Activated T-helper 1 cell treated with Interleukin-2 at 50 U/mL for 16 hours (primary cell): ENCODE measurements at places on chromosomes 1 and 21.

DNA sequence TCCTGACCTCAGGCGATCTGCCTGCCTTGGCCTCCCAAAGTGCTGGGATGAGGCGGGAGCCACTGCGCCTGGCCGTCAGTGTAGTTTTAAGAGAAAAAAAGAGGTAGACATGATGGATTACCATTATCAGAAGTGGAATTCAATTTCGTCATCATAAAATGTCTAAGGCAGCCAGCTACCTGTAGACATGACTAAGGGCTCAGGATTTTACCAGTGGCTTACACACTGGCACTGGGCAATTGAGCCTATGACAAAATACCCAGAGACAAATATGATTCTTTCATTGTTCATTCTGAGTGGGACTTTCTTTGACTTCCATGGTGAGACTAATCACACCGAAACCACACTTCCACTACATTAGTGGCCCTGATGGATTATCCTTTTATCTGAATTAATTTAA lies 181.5 kb downstream of the GABPA start:
- no peak for DNase-seq

- no peak for DNase-seq
Observed at GRCh38 chr1:84653130-84653677, 37.1 kb downstream of the SSX2IP start.

DNA sequence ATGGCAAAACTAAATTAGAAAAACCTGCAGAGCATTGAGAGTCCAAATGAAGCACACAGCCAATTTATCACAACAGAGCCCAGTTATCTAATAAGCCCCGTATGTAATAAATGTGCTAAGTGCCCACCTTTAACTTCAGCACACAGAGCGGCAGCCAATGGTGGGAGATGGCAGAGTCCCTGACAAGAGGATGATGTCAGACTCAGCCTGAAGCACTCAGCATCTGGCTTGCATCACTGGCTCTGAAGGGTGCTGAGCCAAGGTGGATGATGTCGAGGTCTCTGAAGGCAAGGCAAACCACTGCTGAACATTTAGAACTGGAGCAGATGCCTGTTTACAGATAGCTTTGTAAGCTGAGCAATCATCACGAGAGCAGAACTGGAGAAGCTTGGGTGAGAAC lies 118.3 kb downstream of the NUF2 start:
- no peak for DNase-seq

DNA sequence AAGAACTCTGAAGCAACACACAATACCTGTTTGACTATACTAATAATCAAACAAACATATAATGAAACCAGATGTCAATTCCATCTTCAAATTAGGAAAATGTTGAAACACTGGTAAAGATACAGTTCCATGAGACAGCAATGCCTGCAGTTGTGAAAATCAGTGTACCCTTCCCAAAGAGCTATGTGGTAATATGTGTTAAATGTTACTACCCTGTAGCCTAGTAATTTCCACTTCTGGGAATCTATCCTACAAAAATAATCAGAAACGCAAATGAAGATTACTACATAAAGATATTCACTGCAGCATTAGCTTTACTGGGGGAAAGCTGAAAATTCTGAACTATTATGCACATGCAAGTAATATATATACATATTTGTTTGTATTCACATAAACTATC lies 16.9 kb downstream of the GLIS1 start:
- no peak for DNase-seq

GRCh38 chr1:110407260-110408210 lies at the start of gene LAMTOR5:
Gene LAMTOR5, minus strand, starts transcription at chr1:110407694. Its CDS starts 74 bp downstream, at chr1:110407620.
- DNase-seq = peak; percentile 81

DNA sequence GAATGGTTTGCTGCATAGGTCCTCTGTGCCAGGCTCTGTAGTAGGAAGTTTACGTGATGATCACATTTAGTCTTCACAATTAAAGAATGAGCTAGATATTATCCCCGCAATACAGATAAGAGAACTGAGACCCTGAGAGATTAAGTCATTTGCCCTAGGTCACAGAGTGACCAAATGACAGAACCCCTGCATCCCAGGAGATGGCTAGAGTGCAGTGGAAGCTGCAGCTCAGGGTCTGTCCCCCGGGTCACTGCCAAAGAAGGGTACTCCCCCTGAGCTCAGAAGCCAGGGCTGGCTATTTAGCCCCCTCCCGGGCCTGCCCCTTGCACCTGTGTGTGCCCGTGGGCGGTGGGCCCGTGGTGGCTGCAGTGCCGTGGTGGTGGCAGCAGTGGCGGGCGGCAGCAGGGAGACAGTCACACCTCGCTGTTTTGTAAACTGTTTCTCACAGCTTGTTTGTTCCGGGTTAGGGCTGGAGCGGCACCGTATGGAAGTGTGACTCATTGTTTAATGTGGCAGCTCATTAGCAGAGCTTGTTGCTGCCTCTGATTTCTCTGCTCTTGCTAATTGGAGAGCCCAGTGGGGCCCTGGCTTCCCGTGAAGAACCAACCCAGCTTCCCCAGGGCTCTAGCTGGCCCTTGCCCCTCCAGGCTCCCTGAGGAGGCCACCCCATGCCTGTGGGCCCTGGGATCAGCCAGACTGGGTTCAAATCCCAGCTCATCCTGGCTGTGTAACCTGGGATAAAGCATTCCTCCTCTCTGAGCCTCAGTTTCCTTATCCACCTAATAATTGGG lies 19.3 kb upstream of the FOXO6 start:
- no peak for DNase-seq

DNA sequence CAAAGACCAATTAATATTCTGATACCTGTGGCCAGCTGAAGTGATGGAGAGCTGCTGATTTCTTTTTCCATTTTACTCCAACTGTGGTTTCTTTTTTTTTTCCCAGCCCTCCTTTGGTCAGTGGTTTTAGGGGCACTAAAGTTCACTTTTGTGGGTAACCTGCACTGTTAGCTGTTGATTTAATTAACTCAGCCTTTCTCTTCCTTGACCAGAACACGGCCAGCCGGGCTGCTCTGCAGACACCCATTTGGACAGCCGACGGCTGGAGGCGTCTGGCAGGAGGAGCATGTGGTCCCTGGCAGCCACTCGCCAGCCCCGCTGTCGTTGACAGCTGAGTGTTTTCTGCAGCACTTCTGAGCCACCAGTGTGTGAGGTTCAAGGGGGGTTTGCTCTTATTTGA lies 136.2 kb upstream of the RUNX3 start:
- no peak for DNase-seq

DNA sequence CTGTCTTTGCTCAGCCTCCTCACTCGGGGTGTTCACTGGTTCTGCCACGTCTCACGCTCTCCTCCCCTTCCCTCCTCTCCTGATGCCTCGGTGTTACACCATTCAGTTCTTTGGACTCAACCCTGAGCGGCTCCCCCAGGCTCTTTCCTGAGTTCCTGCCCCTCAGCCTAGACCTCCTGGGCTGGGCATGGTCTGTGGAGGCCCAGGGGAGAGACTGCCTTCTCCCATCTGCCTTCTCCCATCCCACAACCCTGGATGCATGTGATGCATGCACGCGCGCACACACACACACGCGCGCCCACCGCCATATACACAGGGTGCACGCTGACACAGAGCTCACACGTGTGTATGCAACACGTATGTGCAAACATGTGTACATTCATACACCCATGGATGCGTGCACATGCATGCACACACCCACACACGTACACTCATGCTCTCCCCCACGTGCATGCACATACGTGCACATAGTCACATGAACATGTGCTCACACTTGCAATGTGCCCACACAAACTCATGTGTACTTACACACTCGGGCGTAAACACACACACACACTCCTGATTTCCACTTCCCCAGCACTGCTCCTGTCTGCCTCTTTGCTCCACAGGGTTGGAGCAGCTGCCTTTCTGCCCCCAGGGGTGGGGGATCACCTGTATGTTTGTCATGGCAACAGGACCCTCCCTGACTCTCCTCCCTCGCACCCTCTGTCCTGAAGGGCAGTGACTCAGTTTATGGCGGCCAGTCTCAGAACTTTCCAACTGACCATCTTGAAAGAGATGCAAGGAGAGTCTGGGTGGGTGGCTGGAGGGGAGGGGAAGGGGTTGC lies 59.0 kb downstream of the HUNK start:
- no peak for DNase-seq

GRCh38 chr1:182147136-182147820 lies 85.8 kb upstream of the ZNF648 start:
- no peak for DNase-seq

DNA sequence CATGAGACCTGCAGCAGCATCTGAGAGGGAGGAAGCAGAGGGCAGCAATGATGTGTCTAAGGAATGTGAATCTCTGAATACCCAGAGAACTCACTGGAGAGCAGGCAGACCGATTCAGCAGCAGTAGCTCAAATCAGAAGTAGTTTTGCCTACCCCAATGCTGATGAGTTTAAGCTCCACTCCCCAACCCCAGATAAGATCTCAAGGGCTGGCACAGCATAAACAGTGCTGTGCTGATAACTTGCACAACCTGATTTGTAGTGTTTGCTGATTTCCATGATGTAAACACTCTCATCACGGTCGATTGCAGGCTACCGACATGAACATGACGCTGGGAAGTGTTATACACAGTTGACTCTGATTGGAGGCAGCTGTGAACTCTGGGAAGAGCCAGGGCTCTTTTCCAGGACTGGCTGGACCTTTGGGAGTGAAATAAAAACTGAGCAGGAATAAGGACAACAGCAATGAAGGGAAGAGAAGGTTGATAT lies 11.2 kb upstream of the HMGCS2 start:
- DNase-seq = no peak

- DNase-seq = no peak
Observed at GRCh38 chr1:224565611-224566406, 50.3 kb upstream of the CNIH3 start.

GRCh38 chr21:36858320-36858957 lies 108.0 kb downstream of the HLCS start:
- no peak for DNase-seq

- no peak for DNase-seq
Observed at GRCh38 chr21:46219591-46220239, 8.9 kb downstream of the LSS start.

- peak; percentile 47 for DNase-seq
Observed at GRCh38 chr1:109248797-109249629, at the start of gene CELSR2. Gene CELSR2, plus strand, starts transcription at chr1:109249539. Its CDS starts 541 bp downstream, at chr1:109250080.

DNA sequence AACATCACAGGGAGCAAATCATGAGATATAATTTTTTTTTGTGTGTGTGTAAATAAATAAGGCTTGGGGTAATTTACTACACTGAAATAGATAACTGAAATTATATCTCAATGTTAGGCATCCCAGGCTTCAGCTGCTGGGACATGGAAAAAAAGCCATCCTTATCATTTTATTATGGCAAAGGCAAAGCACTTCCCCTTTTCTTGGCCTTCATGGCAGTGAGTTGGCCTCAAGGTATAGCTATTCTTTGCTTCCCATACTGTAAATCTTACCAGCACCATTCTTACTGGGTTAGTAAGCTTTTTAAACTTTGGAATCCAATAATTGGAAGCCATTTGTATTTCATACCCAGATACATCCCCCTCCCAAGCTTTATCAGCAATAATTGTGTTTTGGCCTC lies 29.0 kb downstream of the RBM11 start:
- no peak for DNase-seq

GRCh38 chr1:21406659-21407058 lies 33.3 kb upstream of the NBPF3 start:
- no peak for DNase-seq

GRCh38 chr1:89855413-89856123 lies 34.7 kb downstream of the LRRC8D start:
- DNase-seq = no peak

DNA sequence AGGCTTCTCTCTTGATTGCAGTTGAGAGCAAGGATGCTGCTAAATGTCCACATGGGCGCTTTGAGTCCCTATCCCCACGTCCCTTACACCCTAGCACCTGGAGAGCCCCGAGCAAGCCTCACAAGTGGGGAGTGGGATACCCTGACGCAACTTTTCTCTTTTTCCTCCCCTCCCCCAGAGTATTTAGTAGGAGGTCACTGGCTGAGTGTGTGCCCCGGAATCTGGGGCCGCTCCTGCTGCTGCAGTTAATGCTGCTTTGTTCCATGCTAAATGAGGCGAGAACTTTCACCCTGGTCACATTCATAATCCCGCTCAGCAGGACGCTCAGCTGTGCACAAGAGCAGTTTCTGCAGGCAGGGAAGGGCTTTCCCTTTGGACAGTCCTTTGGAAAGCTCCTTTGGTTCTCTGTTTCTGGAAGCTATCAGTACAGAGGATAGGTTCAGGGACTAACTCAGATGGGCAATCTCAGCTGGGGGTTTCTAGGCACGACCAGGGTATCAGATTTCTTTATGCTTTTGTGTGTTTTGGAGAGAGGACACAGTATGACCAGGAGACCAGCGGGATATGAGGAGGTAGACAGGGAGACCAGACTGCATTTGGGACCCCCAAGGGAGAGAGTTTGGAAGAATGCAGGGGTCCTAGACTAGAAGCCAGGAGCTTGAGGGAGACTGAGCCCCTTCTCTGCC lies 75.9 kb downstream of the NOS1AP start:
- no peak for DNase-seq

DNA sequence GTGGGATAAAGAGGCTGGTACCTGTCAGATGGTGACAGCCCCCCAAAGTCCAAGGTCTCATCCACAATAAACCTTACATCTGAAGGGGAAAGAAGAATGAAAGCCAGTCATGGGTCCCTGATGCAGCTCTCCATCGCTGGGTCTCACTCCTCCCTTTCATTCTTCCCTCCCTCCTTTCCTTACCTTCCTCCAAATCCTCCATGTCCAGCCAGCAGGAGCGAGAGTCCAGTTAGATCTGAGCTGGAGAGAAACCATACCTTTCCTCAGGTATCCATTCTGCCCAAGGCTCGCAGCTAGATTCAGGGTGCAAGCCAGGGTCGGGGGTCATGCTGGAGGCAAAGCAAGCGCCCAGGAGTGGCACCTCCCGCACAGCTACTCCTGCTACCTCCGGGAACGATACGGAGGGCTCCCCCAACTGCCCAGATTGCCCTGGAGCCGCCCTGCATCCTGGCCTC lies 421 bp downstream of the PSRC1 start:
- DNase-seq = no peak

DNA sequence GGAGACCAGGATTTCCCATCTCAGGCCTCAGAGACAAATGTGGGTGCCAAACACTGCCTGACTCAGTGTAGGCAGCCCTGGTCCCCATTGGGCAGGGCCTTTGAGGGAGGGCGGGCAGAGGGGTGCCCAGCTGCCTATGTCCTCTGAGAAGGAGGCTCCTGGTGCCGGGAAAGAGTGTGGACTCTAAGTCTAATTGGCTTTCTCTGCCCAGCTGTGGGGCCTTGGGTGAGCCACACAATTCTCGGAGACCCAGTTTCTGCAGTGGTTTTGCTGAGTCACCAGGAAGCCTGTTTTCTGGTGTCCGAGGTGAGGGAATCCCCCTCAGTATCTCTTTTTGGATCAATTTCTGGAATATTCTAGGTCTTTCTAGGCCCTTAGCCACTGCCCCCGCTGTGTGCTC lies 35.3 kb upstream of the ACTL8 start:
- DNase-seq = no peak
